ENCODE measurements at places on chromosomes 5 and 9.

DNA sequence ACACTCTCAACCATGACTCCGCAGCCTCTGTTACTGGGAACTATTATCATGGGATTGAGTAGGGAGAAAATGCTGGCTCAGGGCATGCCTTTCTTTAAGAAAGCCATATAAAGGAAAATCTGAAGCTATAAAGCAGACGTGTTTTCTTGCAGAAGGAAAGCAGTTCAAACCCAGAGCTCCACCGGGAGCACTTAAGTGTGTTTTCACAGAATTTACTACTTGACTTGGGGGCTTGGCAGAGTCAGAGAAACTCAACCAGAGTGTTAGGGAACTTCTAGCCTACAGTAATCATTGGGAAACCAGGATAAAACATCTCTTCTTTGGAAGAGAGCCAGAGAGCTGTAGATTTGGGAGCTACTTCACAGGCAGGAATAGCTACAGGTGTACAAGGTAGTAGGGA is 283.4 kb upstream of the ADRA1B start:
- no peak for DNase-seq

GRCh38 chr5:83925955-83926337 is 205.3 kb upstream of the HAPLN1 start:
- no peak for DNase-seq

GRCh38 chr5:81556809-81557208 is 162.9 kb upstream of the ACOT12 start:
- DNase-seq: no peak

DNA sequence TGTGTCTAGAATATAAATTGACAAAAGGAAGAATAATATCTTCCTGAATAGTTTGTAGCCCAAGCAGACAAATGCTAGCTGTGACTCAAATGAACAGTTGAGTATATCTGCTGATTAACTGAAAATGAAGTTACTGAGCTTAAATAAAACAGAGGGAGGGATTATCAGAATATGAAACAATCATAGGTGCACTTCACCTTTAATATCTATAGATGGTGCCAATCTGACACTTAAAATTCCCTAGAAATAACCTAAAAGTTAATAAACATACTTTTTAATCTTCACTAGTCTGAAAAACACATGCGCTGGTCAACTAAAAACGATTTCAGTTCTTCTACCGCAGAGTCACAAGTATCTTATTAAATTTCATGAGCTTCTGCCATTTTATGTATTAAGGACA is 280.8 kb upstream of the RASA1 start:
- DNase-seq: no peak

DNA sequence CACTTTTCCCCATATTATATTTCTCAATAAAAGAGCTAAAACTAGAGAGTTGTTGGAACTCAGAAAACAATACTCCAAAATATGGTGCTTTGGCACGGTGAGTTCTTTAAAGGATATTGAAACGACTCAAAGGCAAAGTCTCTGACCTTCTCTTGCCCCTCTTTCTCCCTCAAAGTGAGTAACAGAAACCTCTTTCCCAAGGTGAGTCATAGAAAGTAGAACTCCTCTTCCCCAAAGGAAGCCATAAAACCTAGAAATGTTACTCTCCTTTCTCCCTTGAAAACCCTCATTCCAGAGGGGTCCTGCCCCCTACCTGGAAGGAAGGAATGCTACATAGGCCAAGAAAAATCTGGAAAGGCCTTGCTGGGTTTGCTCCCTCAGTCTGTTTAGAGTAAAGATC is 47.5 kb downstream of the RAPGEF6 start:
- DNase-seq: no peak

DNA sequence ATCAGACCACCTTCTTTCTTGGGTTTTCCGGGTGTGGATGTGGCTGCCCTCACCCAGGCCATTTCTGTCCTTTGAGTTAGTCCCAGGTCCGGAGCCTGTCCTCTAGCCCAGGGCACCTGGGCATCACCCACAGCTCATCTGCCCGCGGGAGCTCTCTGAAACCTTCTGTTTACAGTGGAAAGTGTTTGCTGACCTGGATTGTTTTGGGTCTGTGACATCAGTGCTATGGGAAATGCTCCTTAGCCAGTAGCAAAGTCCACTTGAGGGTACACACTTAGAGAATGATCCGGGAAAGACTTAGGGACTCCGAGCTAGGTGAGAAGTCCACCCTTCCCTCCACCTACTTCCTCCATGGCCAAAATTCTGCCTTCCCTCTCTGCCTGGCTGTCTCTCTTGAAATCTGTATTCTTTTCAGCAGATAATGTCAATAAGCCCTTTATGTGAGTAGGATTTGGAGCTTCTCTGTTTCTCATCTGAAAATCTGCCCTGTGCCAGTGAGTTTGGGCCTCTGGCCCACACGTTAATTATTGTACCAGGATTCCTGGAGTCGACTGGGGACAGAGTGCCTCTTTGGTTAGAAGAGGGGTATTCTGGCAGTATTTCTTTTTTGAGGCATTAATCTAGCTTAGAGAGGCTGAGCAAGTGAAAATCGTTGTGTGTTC is 19.9 kb downstream of the ABLIM3 start:
- DNase-seq: no peak

DNA sequence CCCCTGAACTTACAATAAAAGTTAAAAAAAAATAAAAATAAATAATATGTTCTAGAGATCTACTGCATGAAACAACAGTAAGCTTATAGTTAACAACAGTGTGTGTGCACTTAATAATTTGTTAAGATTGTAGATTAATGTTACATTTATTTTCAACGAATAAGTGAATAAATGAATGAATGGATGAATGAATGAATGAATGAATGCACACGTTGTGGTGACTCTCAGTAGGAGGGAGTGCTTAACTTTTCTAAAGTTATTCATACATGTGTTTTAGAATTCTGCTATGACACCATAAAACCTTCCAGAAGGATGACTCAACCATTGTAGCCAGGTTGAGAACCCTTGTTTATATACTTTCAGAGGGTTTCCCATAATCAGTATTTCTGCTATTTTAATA is 1269.4 kb upstream of the CDH6 start:
- no peak for DNase-seq

GRCh38 chr5:87069974-87070608 is 197.6 kb upstream of the RASA1 start:
- no peak for DNase-seq

DNA sequence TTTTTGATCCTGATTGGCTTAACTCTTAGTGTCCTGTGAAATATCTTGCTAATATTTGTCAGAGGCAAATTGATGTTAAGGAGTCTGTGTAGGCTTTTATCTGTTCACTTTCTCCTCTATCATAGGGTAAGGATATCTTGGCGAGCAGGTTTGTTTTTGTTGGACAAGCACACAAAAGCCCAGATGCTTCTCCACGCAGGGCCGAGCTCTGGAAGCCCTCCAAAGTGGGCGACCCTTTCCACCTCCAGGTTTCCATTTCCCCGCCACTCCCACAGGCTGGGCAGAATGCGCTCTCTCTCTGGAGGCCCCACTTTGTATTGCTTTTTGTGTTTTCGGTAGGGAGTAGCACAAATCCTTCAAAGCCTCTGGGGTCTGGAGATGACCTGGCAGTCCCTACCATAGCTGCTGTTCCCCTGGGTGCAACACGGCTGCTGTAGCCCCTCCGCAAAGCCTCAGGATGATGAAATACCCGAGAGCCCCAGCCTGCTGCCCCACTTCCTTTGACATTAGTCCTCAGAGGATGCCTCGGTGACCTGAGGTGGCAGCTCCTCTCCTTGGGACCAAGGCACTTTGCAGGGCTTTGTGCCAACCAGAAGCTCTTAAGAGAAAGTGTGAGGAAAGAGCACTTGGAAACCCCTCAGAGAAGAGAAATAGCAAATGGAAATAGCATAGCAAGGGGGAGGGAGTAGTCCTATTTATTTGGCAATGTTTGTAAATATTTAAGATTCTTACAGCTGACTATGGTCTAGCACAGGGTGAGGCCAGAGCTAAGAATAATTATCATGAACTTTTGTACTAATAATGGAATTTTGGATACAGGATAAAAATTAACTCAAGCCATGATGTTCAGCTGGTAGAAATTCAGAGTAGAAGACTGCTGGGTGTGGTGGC is 122.8 kb downstream of the ARHGEF28 start:
- DNase-seq: no peak

- no peak for DNase-seq
These were observed 1.4 kb downstream of the ODF2 start for GRCh38 chr9:128457207-128457606.

DNA sequence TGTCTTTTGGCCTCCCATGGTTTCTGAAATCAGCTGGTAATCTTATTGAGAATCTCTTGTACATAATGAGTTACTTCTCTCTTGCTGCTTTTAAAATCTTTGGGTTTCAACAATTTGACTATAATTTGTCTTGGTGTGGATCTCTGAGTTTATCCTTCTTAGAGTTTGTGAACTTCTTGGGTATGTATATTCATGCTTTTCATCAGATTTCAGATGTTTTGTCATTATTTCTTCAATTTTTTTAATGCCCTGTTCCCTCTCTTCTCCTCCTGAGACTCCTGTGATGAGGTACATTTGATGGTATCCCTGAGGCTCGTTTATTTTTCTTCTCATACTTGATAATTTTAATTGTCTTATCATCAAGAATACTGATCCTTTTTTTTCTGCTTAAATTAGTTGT is 2.2 kb upstream of the CCL21 start:
- no peak for DNase-seq

DNA sequence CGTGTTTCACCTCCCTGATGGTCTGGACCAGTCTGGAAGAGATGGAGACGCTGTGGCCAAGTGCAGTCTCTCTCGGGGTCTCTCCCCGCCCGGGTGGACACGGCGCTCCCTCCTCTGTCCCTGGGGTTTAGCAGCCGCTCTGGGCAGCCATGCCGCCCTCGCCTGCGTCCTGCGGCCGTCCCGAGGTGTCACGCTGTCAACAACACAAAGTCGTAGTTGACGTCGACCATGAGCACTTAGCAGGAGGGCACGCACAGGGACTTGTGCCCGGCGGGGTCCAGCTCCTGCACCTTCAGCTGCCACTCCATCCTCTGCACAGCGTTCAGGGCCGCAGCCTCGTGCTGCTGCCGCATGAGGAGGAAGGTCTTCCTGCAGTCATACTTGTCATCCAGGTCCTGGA is 368.9 kb downstream of the CDH9 start:
- no peak for DNase-seq

GRCh38 chr5:157972579-157972978 is 113.6 kb upstream of the CLINT1 start:
- DNase-seq: no peak

DNA sequence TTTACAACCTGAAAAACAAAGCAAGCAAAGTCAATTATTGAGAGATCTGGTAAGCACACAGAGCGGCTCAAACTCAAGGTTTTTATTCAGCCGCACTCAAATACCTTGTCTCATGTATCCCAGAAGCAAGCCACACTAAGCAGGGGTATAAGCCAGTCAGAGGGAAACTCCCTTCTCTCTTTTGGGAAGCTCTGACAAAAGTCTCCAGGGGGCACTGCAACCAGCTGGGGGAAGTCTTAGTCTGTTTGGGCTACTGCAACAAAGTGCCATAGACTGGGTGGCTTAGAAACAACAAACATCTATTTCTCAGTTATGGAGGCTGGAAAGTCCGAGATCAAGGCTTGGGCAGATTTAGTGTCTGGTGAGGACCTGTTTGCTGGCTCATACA is 246.0 kb downstream of the ENC1 start:
- DNase-seq: no peak

- no peak for DNase-seq
These were observed 299.7 kb downstream of the NPR3 start for GRCh38 chr5:33010846-33011245.

GRCh38 chr5:5524327-5524726 is 101.8 kb downstream of the ICE1 start:
- DNase-seq: no peak

DNA sequence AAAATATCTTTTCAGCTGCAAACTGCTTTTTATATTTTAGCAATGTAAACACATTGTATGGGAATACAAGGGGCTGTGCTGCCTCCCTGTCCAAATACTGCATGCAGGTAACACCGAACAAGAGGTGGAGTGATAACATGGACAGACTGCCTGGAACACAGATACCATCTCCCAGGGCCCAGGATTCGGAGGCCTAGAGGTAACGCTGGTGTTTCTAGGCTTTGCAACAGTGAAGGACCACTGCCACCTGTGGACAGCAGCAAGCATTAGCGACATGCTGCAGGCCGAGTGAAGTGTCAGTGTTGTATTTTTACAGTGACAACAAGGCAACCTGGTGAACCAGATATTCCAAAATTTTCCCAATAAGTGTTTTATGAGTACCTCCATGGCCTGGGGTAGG is 379.1 kb downstream of the DMRT2 start:
- no peak for DNase-seq

GRCh38 chr5:133993185-133993936 is 11.4 kb downstream of the VDAC1 start:
- DNase-seq: no peak

DNA sequence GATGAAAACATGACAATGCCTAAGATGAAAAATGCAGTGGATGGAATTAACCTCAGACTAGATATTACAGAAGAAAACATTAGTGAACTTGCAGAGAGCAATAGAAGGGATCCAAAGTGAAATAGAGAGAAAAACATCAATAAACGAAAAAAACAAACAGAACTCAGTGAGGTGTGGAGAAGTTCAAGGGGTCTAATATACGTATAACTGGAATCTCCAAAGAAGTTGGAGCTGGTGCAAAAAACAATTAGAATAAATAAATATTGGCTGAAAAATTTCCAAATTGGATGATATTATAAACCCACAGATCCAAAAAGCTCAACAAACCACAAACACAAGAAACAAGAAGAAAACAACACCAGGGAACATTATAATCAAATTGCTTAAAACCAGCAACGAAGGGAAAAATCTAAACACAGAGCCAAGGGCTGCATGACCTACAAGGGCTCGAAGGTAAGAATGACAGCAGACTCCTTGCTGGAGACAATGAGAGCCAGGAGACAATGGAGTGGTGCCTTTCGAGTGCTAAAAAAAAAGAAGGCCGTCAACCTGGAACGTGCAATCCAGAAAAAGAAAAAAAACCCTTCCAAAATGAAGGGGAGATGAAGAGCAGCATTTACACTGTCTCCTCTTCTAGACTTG is 11.8 kb downstream of the FAM163B start:
- no peak for DNase-seq

DNA sequence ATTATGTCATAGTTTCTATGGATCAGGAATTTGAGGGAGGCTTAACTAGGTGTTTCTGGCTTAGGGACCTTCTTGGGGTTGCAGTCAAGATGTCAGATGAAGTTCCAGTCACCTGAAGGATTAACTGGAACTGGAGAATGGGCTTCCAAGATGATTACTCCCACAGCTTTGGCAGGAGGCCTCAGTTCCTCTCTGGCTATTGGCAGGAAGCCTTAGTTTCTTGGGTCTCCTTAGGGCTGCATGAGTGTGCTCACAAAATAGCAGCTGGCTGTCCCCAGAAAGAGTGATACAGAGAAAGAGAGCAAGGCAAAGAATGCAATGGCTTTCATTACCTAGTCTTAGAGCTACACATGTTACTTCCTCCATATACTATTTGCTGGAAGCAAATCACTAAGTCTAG is 138.1 kb upstream of the TLE4 start:
- DNase-seq: no peak

GRCh38 chr5:78699552-78700153 is 51.1 kb upstream of the LHFPL2 start:
- DNase-seq: no peak

GRCh38 chr5:149666212-149666852 is 63.8 kb upstream of the PPARGC1B start:
- DNase-seq: no peak

Measured in activated CD4-positive, CD25-positive, alpha-beta regulatory T cell (primary cell).